ENCODE measurements at places on chromosomes 5 and 9.

DNA sequence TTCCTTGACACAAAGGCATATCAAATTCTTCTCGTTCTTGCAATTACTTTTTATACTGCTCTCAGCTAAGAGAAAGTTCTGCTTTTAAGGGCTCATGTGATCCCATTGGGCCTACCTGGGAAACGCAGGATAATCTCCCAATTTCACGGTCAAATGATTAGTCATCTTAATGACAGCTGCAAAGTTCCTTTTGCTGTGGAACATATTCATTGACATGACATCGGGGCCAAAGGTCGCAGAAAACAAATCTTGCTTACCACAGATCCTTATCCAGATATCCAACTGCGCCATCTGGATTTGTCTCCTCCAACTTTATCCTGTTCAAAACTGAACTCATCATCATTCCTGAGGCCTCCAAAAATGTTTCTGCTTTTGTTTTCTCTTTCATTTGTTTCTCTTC, 1085.6 kb upstream of the WWC1 start:
- no peak for DNase-seq

- no peak for DNase-seq
These were observed 233.8 kb downstream of the HSPA4 start for GRCh38 chr5:133285583-133286021.

DNA sequence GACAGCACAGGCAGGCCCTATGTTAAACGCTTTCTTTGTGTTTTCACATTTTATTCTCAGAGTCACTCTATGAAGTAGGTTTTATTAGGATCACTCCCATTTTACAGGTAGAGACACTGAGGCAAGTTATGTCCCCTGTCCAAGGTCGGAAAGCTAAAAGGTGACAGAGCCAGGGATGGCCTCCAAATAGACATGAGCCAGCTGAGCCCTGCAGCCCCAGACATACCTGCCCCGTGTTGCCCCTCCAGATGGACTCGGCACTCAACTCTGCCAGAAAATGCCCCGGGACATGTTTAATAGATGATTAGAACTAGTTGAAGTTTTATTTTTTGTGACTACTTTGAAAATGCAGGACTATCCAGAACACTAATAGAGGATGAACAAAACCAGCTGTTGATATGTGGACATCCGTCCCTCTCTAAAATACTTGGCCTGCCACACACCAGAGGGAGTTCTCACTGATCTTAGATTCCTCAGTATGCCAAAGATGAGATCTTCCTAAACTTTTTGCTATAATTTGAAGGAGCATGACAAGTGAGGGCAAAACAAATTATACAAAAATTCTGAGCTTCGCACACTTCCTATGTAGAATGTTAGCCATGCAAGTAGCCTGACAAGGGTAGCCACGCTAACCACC, 258.6 kb upstream of the ADAMTS16 start:
- DNase-seq: no peak

DNA sequence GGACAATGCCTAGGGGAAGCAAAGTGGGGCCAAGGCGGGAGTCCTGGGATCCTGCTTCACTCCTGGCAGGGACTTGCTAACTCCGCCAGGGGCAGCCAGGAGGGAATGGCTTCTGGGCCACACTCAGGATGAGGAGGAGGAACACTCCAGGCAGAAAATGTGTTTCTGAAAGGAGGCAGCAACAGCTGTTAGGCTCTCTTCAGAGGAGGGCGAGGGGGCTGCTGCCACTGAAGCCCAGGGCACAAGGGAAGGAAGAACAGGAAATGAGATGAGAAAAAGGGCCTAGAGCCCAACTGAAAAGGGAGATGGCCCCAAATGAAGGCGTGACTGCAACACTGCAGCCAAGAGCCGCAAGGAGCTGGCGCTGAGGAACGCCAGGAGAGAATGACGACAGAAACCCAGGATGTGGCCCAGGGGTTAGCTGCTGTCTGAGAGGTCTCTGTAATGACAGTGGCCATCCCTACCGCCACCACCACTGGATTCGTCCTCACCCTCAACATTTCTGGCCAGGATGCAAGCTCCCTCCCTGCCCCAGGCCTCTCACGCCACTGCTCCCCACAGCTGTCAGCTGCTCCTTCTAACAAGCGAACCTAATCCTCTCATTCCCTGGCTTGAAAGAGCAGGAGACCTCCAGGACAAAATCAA, 15.8 kb downstream of the PSMB7 start:
- DNase-seq: no peak

DNA sequence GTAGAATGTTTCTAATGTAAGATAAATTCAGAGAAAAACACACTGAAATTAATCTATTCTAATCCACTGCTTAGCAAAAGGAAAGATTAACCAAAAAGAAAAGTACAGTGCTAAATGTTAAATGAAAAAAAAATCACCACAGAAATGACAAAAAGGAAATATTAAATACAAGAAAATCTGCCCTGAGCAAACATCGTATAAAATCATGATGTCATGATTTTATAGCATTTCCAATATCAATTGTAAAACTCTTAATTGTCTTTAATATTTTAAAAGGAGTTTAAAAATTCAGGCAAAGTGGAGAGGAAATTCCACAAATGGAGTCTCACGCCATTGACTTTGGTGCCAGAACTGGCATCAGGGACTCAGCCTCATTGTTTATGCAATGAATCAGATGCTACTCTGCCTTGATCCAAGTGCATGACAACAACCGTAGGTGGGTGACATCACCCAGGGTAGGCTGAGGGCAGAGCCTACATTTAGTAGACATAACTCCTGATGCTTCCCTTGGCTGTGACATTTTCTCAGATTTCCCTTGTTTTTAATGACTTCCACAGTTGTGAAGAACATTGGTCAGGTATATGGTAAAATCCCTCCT, 696.8 kb downstream of the SEMA5A start:
- no peak for DNase-seq

GRCh38 chr9:8723195-8723594, 923.6 kb upstream of the DMAC1 start:
- no peak for DNase-seq

DNA sequence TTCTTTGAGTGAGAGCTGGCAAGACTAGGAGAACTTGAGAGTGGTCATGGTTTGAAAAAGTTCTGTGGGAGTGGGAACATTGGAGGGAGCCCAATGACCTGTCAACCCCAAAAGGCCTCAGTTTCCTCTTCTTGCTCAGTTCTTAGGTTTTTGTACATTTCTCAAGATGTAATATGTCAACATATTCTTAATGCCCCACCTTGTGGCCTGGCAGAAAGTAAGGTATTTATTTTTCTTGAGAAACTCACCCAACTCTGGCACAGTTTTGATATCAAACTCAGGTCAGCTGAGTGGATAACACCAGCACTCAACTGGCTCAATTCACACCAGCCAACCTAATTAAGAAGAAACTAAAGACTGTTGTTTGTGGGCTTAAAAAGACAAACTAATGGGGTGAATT, 123.0 kb upstream of the SLC27A6 start:
- DNase-seq: no peak

DNA sequence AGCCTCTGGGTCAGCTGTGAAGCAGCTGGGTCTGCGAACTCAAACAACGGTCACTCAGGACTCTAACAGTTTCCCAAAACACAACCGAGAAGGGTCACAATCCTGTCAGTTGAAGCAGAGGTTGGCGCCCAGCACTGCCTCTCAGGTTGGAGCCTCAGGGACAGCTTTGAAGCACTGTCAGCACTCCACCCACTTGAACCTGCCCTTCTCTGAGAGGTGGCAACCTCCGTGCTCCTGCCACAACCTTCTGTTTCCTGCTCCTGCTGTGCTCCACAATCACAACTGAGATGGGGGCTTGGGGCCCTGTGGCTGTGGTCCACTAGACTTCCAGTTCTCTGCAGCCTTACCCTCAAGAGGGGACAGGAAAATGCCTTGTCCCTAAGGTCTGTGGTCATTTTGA, 21.7 kb upstream of the LCP2 start:
- DNase-seq: no peak

- no peak for DNase-seq
These were observed 483.1 kb upstream of the PIK3R1 start for GRCh38 chr5:67732471-67732870.

DNA sequence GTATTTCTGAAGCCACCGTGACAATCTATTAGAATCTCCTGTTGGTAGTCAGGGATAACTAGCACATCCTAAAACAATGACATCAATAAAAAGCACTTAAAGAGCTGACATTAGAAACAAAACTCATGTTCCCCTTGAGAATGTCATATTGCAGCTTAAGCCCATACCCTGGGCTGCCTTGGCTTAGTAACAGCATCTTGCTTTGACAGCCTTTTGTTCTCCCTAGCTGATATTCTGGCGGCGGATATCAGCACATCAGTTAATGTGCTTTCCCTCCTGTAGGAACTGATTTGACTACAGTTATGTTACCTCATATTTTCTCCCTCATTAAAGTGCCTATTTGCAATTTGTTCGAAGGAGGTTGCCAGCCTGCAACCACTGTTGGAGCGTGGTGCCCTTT, 214.1 kb downstream of the CD180 start:
- DNase-seq: no peak

- no peak for DNase-seq
These were observed 174.4 kb upstream of the MSX2 start for GRCh38 chr5:174550026-174550425.

DNA sequence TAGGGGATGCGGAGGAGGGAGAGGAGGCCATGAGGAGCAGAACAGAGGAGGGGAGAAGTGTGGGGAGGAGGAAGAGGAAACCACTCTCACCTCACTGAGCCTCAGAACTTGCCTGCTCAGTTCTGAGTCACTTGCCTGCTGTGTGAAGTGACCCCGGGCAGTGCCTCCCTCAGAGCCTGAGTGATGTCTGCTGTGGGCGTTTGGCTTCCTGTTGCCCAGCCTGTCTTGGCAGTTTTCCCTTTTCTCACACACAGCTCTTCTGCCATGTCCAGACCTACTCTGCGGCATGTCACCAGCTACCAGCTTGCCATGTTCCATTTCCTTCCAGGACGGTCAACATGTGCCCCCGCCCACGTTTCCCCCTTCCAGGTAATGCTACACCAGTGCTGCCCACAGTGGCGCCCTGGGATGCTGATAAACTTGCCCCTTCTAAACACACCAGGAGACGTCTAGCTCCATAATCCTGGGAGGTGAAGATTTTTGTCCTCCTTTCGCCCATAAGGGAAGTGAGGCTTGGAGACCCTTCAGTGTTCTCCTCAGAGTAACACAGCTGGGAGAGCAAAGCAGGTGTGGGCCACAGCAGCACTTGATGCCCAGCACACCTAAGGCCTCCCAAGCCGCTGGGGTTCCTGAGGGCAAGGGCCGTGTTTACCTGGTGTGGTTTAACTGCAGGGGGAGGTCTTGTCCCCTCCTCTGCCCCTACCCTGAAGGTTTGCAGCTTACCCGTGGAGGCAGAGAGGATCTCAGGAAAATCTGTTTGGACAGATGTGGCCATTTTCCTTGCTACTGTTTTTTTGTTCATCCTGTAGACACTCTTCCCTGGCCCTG, 63.8 kb upstream of the RNF130 start:
- no peak for DNase-seq

GRCh38 chr9:123175854-123176629, 92.3 kb downstream of the STRBP start:
- no peak for DNase-seq

- DNase-seq: no peak
These were observed 480.9 kb downstream of the CDK5RAP2 start for GRCh38 chr9:120099065-120099464.
